ENCODE measurements at places on chromosomes 7 and 10.

GRCh38 chr7:44132039-44132438 lies 8.7 kb upstream of the POLD2 start:
- DNase-seq: no peak
- no peaks in the 10 kb centered on the region for H3K36me3 ChIP-seq
- H3K27me3 ChIP-seq: no peaks in the 10 kb centered on the region
- H3K4me1 ChIP-seq: no peaks in the 10 kb centered on the region
- H3K27ac ChIP-seq: no peak overlapping the region
- no peak overlapping the region for H3K4me3 ChIP-seq

- peaks cover 24% of the 10 kb centered on the region for H3K4me1 ChIP-seq
- H3K4me3 ChIP-seq: no peak overlapping the region
- H3K27ac ChIP-seq: no peak overlapping the region
- no peak for DNase-seq
Measured at GRCh38 chr7:151062399-151063211, 3.2 kb downstream of the SLC4A2 start.

DNA sequence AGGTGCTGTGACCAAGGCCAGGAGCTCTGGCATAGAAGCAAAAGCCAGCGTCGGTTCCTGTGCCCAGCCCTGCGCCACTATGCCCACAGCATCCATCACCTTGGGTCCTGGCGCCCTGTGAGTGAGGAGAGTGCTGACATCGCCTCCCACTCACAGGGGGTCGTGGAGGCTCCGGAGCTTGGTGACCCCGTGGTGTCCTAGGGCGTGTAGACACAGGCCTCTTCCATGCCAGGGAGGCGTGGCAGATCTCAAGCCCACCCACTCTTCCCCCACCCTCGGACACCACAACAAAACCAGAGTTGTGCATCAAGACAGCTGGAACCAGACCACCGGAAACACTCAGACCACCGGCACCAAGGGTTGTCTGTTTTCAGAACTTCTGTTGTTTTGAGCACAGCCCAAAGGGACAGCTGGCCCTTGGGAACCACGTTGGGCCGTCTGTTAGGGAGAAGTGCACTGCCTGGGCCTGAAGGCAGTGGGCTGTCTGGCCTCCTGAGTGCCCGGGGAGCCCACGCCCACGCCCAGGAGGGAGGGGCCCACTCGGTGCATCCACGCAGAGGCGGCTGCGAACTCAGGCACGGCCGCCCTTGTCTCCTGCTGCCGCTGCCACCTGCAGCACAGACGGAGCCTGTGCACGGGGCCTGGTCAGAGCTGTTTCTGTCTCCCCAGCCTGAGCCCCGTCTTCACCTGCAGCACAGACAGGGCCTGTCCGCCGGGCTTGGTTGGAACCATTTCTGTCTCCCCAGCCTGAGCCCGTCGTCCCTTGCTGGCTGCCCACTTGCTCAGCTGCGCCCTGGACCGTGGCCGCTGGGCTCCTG lies 106.3 kb downstream of the INPP5A start:
- H3K36me3 ChIP-seq: no peaks in the 10 kb centered on the region
- H3K27ac ChIP-seq: no peak overlapping the region
- no peaks in the 10 kb centered on the region for H3K27me3 ChIP-seq
- H3K4me3 ChIP-seq: no peak overlapping the region

DNA sequence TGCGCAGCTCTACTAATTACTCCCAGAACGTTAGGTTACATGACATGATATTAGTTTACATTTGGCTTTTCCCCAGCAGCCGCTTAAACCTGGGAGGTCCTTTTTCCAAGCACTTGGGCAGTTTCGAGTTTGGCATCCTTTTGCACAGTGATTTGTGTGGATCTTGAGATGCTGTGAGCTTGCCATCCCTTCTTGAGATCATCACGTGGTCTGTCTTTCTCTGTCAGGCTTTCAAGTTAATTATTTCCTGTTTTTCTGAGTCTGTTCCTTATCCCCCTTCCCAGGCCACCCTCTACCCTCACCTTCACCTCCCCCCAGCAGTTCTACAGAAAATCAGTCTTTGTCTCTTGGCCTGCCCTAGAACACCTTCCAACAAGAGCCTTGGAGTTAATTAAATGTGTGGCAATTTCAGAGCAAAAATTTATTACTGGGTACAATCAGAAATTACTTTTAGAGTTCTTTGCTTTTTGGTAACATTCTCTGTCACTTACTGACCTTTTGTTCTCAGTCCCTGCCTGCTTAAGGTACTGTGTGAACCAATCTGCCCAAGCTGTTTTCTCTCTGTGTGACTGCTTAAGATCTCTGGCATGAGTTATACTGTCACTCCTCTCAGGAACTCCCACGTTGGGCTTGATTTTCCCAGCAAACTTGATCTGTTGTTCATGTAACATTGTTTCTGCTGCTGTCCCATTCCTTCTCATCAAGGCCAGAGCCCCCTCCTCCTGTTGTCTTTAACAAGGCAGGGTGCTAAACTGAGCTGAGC lies 3.1 kb upstream of the SLF2 start:
- H3K27ac ChIP-seq: no peak overlapping the region
- DNase-seq: no peak
- peaks cover 14% of the 10 kb centered on the region for H3K36me3 ChIP-seq
- no peak overlapping the region for H3K4me3 ChIP-seq
- H3K4me1 ChIP-seq: peaks cover 27% of the 10 kb centered on the region

Measured in activated CD8-positive, alpha-beta T cell treated with anti-CD3 and anti-CD28 coated beads for 36 hours (primary cell).